ENCODE measurements at places on chromosomes 12 and 14.

GRCh38 chr12:8037046-8037663, 4.6 kb downstream of the FOXJ2 start:
- no peak for DNase-seq

GRCh38 chr12:12684375-12685106, 11.4 kb downstream of the GPR19 start:
- DNase-seq: no peak

- no peak for DNase-seq
These were observed 89.0 kb upstream of the TRAF3 start for GRCh38 chr14:102688290-102688689.

DNA sequence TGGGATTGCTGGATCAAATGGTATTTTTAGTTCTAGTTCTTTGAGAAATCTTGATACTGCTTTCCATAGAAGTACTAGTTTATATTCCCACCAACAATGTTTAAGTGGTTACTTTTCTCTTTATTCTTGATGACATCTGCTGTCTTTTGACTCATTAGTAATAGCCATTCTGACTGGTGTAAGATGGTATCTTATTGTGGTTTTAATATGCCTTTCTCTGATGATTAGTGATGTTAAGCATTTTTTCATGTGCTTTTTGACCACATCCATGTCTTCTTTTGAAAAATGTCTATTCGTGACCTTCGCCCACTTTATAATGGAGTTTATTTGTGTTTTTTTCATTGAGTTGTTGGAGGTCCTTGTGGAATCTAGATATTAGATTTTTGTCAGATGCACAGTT, 865.7 kb downstream of the SLC6A15 start:
- DNase-seq: no peak

DNA sequence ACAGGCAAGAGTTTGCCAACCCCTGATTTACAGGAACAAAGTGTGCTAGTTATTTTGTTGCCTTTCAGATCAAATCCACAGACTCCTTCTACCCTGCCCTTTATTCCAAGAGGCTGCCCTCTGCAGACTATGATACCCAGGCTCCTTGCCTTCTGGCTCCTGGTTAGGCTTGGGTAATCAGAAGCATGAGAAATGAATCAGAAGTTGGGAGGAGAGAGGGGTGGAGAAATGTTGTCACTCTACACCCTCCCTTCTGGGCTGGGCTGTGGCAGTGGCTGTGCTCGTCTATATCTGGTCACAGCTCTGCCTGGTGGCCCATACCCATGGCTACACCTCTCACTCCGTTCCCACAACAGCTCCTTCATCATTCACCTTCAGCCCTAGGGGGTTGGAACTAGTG, 204.6 kb upstream of the PLXNC1 start:
- DNase-seq: no peak

DNA sequence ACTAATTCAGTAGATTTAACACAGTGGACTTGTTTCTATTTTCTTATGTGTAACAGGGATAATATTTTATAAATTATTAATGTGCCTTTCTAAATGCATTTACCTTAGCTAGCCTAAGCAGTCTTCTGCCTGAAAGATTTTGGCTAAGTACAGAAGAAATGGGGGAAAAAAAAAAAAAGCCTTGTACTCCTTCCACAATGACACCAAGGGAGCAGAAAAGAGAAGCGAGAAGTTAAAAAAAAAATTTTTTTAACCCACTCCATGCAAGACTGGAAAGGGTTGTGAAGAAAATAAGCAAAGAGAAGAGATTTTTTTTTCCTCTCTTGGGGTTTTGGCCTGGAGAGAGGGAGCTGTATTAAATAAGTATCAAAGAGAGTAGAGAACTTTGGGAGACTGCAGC, 28.7 kb downstream of the NELL2 start:
- DNase-seq: no peak

DNA sequence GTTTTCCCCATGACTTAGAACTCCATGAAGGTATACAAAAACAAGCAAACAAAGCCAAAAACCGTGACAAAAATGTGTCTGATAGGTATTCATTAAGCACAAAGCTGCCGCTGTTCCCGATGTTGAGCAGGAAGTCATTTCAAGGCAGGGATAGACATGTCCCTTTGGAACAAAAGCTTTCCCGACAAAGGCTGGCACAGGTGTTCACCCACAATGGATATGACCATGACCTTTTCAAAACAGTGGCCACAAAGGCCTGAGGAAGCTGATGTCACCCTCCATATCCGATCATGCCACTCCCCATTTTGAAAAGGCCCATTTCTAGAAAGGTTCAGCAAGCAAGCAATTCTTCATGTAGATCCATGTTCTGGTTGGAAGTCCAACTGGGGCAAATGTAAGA, 279.1 kb downstream of the BTG1 start:
- no peak for DNase-seq

- no peak for DNase-seq
These were observed 37.1 kb downstream of the CYP46A1 start for GRCh38 chr14:99720941-99721791.

GRCh38 chr14:51738754-51739153, 87.0 kb downstream of the FRMD6 start:
- no peak for DNase-seq

DNA sequence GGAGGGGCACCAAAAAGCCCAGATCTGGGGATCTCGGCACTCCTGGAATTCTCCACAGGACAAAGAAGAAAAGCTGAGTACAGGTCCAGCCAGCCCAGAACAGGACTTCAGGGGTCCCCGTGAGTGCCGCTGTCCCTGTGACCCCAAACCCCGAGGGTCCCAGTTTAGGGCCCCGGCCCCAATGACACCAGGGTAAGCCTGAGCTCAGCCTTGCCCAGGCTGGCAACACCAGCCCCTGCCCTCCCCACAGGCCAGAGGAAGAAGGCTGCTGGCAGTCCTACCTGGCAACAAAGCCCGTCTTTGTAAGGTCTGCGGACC, 1.8 kb downstream of the CDK2AP1 start:
- no peak for DNase-seq

DNA sequence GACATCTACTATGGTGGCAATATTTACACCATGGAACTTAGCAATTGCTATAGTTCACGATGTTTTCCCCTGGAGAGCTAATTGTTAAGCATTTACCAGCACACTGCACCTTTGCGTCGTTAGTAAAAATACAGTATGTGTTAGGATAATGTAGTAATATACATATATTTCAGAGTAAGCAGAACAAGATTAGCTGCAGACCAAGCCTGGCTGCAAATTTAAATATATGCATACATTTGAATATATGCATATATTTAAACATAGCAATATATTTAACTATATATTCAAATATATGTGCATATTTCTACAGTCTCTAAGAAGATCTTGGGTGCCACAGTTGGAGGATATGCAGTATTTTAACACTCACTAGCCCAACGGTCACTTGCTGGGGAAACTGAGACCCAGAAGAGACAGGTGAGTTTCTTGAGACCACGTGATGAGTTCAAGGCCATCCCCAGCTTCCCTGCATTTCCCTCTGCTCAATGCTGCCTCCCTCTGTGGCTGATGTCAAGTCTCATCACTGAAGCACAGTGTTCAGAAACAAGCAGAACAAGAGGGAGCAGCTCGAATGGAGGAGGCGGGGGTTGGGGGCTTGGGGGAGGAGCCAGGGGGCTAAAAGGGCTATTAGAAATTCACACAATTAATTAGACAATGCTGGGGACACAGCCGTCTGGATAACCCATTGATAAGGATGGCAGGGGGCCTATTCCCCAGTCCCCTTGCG, 708.0 kb downstream of the MED13L start:
- no peak for DNase-seq

DNA sequence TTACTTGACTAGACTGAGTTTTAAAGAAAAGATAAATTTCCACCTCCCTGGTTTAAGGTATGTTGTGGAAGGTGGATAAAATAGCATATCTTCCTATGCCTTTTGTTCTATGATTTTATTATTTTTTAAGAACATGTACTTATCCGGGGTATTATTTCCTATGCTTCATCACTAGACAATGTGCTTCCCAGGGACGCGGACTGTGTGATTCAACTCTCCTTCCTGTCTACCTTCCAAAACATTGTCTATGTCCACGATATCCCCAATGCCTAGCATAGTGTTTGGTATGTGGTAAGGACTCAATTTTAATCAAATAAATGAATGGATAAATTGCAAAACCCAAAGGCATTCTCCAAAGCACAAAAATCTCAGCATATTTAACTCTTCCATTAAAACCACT, 8.3 kb upstream of the CCND2 start:
- DNase-seq: no peak

GRCh38 chr14:64889352-64889751, 9.6 kb upstream of the SPTB start:
- no peak for DNase-seq

DNA sequence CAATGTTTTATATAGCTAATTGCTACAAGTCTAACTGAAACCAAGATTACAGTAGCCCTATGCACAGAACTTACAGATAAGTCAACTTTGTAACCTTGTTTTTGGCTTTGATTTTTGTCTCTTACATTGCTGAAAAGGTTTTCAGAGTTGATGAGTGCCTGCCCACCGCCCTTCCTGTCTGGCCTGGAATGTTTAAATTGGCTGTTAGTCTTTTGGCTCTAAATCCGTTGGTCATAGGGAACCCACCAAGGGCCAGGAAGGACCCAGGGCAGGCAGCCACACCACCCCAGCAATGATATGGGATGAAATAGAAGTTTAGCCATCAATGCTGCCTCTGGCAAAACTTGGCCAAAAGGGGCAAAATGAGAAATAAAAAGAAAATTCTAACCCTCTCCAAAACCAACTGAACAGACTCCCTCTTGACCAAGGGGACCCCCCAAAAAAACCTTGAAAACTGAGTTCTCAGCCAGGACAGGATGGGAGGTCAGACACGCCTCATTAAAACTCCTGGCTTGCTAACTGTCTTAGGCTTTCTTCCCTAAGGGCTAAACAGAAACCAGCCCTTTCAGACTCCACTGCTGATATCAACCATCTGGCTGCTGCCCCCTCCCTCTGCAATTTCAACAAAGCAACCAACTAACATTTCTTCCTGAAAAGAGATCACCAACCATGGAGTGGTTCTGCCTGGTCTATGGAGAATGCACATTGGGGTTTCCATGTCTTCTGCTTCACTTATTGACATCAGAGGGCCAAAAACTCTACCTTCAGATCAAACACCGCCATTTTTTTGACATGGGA, 242.1 kb upstream of the NOS1 start:
- no peak for DNase-seq

DNA sequence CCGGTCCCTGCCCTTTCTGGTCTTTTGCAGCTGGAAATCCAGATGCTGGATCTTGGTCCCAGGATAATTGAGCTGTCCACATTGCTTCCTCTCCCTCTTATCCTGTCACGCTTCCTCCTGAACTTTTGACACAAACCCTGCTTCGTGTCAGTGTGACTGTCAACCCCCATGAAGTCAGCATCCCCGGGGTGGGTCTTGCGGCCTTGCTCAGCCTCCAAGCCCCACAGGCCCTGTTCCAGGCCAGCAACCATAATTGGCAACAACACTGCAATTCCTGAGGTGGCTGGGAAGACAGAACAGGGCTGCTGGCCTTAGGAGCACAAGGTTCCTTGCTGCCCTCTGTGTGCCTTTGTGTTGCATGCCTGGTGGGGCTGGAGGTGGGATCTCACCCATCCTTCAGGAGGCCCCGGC, 74.9 kb downstream of the NTF3 start:
- no peak for DNase-seq
